ENCODE measurements at places on chromosomes 7 and 10.

DNA sequence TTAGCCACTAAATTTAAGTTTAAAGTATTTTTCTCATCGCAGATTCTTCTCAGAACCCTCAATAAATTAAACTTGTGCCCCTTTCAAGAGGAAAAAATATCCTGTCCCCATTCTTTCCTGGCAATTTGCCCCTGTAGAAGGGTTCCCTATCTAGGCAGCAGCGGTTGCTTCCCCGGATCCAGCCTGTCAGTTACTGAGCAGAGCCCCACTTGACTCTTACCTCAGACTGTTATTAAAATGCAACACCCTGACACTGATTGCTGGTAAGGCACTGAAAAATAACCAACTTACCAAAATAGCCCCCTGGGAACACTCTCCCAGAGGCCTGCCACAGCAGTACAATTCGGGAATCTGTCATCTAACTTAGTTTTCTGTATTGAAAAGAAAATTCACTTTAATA, 13.9 kb downstream of the LMTK2 start:
- no peak for DNase-seq

- no peak for DNase-seq
Observed at GRCh38 chr7:144001543-144001942, 1.4 kb downstream of the OR6B1 start.

- DNase-seq: no peak
Observed at GRCh38 chr7:155669717-155670505, 25.4 kb downstream of the RBM33 start.

DNA sequence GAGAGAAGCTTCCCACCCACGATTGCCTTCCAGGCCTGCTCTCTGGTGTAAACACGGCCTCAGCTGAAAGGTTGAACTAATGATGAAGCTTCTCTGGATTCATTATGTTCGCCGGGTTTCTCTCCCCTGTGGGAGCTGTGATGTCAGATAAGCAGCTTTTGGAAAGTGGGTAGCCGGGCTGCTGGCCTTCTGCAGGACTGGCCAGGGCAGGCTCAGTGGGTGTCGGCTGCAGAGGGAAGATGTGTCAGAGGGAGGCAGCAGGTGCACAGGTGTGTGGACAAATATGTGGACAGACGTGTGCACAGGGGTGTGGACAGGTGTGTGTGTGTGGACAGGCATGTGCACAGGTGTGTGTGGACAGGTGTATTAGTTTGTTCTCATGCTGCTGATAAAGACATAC, 28.5 kb upstream of the PSMG3 start:
- no peak for DNase-seq
